ENCODE measurements at places on chromosomes 12 and 14.

- no peak for DNase-seq
These were observed 7.3 kb upstream of the MRPL42 start for GRCh38 chr12:93460003-93460402.

DNA sequence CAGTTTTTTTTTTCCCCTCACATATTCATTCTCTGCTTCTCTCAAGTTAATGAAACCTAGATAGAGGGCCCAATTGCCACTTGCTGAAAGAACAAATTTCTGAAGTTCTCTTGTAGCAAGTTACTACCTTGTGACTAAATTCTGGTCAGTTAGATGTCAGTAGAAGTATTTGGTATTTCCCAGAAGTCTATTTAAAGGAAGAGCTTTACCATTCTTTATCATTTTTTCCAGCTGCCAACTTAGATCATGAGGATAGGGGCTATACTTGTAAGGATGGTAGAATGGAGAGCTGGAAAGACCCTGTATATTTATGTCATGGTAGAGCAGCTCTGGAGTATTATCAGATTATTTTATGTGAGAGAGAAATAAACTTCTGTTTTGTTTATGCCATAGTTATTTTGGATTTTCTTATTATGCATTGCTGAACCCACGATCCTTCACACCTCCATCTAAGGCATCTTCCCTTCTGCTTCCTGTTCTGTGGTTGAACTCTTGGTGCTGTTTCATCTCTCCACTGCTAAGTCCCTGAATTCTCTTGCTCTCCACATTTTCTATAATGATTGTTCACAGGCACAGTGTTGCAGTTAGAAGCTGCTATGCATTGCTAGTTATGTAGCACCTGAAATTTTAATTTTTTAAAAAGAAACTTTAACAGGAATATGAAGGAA, 25.9 kb downstream of the FUT8 start:
- no peak for DNase-seq

DNA sequence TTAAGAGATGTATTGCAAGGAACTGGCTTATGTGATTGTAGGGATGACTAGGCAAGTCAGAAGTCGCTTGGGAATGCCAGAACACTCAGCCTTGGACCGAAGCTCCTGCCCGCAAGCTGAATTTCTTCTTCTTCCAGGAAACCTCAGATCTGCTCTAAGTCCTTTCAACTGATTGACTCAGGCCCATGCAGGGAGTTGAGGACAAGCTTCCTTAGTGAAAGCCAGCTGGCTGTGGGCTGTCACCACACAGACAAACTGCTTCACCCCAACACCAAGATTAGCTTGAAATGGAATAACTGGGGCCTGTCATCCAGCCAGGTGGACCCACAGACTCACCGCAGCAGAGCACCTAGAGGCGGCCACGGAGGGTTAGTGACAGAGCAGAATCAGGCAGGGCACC, 24.7 kb downstream of the BDKRB2 start:
- no peak for DNase-seq

GRCh38 chr12:1936406-1937320, 18.2 kb upstream of the CACNA2D4 start:
- peak; percentile 73 for DNase-seq

- no peak for DNase-seq
These were observed 90.9 kb downstream of the GALNT9 start for GRCh38 chr12:132238488-132238854.

DNA sequence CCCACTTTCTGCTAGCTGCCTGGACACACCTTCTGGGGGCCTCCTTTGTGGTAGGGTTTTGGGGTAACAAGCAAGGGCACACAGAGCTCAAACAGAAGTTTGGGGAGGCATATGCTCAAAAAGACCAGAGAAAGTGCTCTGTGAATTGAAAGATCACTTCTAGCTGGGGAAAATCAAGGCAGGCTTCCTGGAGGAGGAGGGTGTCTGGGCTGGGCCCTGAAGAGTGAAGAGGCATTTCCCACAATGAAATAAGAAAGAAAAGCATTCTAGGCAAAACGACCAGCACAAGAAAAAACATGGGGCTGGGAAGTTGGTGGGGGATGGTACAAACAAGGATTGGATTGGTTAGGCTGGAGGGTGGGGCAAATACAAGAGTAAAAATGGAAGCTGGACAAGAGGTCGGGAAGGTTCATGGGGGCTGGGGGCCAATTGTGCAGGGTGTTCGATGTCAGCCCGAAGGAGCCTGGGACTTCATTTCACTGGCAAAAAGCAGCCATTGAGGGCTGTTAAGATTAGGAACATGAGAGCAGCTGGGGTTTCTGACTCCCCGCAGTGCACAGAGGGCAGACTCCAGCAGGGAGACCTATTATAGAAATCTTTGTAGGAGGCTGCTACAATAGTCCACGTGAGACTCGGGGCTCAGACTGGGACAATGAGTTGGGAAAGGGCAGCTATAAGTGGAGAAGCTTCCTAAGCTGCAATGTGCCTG, 51.5 kb upstream of the CMKLR1 start:
- DNase-seq, result no peak

GRCh38 chr12:87165733-87166375, 863.3 kb downstream of the C12orf50 start:
- DNase-seq, result no peak

DNA sequence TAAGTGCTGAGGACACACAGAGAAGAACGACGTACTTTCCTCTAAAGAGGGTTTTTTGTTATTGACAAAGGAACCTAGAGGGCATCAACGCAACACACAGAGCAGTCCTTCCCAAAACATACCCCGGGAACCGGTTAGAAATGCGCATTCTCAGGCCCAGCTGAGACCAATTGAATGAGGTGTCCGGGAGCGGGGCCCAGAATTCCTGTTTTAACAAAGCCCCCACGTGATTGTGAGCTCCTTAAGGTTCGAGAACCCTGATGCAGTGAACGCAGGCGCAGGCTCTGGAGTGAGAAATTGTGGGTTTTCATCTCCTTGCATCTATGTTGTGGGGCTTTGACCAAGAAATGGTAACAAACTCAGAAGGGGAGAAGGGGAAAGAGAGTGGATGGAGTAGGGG, 51.0 kb upstream of the TBX3 start:
- no peak for DNase-seq

- DNase-seq, result no peak
These were observed 77.8 kb downstream of the RERG start for GRCh38 chr12:15143467-15143866.

DNA sequence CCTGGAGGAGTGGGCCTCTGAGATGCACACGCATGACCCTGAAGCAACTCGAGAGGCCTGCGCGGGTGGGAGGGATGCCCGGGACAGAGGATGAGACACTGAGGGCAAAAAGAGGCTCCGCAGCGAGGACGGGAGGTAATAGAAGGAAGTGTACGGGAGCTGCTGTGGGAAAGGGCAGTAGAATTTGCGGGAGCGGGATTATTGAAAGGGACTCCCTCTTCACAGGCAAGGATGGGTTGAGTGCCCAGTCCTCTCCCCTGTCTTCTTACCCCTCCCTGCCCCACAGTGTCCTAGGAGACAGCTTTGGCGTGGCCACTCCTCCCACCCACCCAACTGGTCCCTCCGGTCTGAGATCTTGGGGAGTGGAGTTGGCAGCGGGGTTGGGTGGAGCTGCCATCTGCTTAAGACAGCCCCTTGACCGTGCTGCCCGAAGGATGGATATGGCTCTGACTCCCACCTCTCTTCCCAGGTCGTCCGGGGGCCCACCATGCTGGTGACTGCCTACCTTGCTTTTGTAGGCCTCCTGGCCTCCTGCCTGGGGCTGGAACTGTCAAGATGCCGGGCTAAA, 15.7 kb upstream of the ESPL1 start:
- no peak for DNase-seq

DNA sequence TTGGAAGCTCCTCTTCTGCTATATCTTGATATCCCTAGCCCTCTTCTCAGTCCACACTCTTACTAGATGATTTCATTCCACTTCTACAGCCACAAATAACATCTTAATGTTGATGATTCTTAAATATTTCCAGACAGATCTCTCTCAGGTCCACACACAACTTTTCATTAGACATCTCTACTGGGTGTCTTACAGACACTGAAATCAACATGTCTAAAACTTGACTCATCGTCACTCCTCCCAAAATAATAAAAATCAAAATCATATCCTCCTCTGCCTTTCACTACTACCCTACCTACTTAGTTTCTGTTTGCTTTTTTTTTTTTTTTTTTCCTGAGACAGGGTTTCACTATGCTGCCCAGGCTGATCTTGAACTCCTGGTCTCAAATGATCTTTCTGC, 11.9 kb downstream of the PRDM4 start:
- DNase-seq, result peak; percentile 32

GRCh38 chr12:57549909-57550640, at the start of gene KIF5A:
KIF5A (plus strand) TSS chr12:57550044; CDS start chr12:57550272, 228 bp downstream.
- peak; percentile 39 for DNase-seq

DNA sequence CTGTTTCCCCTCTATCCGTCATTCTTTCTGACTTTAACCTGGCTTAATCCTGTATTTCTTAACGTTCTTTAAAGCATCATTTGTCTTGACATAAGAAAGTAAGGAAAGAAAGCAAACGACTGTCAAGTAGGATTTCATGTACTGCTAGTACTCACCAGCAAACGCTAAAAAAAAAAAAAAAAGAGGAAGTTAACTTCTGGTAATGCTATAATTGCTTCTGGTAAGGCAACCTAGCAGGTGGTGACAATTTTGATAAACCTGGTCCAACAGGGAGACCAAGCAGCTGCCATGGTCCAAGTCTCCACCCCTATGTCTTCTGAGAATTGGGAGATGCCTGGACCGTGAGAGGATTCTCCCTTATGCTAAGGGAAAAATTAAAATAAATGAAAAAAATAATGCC, 306.6 kb downstream of the DAD1 start:
- DNase-seq, result no peak

DNA sequence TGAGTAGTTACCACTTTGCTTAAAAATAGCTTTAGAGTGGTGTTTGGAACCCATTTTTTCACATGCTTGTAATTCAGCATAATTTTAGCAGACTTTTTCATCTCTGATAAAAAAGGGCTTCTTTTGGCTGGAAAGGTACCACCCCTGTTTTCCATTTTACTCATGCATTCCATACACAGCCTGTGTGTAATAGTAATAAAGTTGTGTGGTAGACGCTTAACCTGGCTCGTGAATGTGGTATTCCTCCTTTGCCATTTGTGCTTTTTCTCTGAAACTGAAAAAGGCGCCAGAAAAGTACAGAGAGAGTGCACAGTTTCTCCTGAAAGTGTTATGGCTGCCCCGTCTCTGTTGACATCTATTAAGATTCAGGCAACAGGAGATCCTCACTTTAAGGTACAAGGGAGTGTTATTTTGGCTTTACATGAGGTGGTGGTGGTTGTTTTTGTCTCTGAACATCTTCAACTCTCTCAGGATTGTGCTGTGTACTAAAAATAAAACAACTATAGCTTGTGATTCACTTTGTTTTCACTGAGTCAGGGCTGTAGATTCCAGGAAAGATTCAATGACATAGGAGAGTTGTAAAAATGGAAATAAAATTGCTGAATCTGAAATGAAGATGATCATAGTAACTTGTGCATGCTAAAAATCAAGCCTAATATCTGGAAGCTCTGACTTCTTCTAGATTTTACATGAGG, 45.6 kb upstream of the MIS18BP1 start:
- DNase-seq, result no peak

DNA sequence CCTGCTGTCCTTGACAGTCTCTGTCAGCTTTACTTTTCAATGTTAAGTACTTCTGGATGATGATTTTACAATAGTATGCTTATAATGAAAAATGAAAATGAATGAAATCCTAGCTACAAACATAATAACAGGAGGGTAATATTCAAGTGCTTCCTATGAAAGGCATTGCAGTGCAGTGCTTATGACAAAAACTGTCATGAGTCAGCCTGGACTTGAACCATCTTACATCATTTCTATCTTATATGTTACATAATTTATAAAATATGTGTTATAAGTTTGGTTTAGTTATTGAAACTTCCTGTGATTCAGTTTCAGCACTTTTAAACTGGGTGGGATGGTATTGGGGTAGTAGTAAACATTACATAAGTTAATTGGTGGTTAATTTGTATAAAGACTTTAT, 451.7 kb downstream of the TMEM117 start:
- no peak for DNase-seq

DNA sequence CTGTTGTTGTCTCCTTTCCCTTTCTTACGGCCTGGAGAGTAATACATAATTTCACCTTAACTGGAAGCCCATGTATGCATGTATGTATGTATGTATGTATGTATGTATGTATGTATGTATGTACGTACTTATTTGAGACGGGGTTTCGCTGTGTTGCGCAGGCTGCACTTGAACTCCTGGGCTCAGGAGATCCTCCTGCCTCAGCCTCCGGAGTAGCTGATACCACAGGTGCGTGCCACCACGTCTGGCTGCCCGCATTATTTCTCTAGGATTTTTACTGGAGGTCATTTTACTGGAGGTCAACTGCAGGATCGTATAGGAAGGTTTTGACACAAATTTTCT, 644 bp upstream of the OS9 start:
- no peak for DNase-seq

GRCh38 chr14:54550514-54550913, 16.4 kb upstream of the SAMD4A start:
- DNase-seq, result no peak

- DNase-seq, result peak; percentile 47
These were observed 154.3 kb downstream of the CEP83 start for GRCh38 chr12:94305130-94305957.

DNA sequence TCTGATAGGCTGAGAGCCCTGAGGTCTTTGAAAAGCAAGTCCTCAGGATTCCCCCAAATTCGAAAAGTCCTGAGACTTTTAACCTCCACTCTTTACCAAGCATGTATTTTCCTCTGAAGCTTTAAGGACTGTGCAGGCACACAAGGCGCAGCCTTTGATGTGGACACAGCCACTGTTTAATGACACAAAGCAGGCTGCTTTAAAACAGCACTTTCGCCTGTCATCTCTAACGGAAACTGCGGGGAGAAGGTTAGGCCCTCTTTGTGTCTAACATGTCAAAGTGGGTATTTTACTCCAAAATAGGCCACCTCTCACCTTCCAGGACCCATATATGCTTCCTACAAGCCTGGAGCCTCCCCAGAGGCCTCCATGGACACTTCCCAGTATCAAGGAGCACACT, 159.2 kb downstream of the GCH1 start:
- no peak for DNase-seq

DNA sequence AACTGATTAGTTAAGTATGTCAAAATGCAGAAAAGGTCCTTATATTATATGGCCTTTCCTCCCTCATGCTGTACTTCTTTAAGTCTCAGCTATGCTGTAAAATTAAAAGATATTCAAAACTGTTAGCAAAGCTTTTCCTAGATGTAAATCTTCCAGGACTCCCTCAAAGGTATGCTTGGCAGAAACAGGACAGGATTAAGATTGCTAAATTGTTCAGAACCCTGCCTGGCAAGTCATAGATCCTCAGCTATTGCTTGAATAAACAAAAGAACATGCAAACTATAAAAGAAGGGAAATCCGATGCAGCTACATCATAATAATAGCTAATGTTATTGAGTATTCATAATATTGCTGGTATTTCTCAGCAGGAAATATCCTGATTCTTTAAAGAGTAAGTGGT, 322.6 kb downstream of the CCDC91 start:
- DNase-seq, result no peak

- no peak for DNase-seq
These were observed 193.6 kb upstream of the SEL1L start for GRCh38 chr14:81727218-81727617.

Data from foreskin fibroblast (primary cell).